Stimulated activated CD4-positive, alpha-beta T cell treated with anti-CD3 and anti-CD28 coated beads, TNF-alpha, amount 100 ng/mL, for 24 hours (primary cell): ENCODE measurements at places on chromosomes 6 and 20.
A peak's percentile ranks its signal among the peaks of the same experiment; 100 is the strongest.

- DNase-seq: peak; percentile 73
These were observed 21.5 kb downstream of the OR2B2 start for GRCh38 chr6:27890445-27891319.

DNA sequence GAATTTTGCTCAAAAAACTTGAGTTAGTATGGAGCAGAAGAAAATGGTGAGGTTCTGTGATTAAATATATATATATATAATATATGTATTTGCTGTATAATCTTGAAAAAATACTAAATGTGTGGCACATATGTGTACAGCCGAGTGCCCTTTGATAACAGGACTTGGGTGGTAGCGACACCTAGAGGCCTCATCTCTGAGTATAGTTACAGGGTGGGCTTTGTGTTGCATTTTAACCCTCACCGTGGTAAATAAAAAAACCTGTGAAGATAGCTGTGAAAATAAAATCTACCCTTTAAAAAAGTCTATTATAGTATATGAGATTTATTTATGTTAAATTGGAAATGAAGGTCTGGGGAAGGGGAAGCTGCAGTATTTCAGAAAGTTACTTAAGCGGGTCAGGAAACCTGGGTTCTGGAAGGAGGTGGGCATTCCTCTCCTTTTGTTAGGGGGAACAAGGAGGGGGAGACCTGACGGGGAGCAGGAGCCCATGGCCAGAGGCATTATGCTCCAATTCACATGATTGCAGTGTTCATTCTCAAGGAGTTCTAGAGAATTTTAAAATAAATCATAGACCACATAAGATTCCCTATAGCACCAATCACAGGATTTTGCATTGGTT is 82.7 kb downstream of the SH3BGRL2 start:
- peak; percentile 14 for DNase-seq

DNA sequence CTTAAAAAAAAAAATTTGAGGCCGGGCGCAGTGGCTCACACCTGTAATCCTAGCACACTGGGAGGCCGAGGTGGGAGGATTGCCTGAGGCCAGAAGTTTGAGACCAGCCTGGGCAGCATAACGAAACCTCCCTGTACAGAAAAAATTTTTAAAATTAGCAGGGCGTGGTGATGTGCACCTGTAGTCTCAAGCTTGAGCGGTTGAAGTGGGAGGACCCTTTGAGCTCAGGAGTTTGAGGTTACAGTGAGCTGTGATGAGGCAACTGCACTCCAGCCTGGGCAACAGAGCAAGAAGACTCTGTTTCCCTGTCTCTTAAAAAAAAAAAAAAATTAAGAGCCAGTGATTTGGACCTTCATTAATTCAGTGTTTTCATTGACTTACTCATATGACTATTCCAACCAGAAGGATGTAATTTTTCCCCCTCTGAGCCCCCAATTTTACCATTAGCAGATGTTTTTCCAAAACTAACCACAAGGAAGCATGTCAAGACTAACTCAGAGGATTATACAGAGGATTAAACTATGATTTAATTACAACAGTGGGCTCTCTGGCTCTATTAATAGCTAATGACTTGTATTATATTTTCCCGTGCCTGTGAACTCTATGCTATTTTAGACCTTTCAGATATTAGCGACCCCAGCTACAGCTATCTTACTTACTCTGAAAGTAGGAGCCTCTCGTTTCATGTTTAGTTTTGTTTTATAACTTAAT is 75.1 kb downstream of the ARID1B start:
- no peak for DNase-seq

DNA sequence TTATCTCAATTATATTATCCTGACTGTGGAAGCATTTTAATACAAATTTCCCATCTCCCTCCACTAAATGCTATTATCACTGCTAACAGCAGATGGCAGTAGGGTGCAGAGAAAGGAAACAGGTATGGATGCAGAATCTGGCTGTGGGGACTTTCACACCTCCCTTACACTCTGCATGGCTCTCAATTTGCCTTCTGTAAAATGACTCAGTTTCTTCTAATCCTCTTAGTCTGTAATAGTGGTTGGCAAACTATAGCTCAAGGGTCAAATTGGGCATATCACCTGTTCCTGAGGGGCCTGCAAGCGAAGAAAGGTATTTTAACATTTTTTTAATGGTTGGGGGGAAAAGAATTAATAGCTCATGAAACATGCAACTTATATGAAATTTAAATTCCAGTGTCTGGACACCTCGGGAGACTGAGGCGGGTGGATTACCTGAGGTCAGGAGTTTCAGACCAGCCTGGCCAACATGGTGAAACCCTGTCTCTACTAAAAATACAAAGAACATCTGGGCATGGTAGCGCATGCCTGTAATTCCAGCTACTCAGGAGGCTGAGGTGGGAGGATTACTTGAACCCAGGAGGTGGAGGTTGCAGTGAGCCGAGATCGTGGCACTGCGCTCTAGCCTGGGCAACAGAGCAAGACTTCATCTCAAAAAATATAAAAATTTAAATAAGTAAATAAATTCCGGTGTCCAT is 83.5 kb downstream of the ZMYND8 start:
- DNase-seq: peak; percentile 16

- no peak for DNase-seq
These were observed 116.9 kb downstream of the SLX4IP start for GRCh38 chr20:10551732-10552724.

DNA sequence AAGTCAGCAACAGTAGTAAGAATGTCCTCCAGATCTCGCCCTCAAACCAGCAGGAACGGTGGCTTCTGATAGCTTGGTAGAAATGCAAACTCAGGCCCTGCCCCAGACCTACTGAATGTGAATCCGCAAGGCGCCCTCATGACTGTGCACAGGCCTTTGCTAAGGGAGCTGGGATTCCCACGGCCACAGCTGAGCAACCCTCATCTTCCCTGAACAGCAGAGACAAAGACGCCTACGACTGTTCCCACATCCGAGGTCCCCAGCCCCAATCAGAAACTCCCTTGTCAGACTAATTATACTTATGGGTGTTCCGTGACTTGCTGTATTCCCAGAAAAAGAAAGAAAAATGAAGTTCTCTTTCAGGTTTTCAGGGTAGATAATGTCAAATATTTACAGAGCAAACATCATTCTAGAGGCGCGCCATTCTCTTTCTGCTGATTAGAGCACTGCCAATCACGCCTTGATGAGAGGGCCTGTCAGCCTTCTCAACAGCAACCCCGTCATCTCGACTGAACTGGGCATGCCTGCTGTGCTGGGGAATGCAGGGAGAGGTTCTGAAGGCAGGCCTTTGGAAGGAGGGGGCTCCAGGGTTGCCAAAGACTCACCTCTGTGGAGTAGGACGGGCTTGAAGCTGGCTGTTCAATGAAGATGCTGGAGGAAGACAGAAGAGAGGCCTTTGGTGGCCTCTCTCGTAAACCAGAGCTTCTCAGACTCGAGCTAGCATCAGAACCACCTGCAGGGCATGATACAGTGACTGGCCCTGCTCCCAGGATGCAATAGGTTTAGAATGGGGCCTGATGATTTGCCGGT is 79.9 kb downstream of the ZNF217 start:
- DNase-seq: no peak

DNA sequence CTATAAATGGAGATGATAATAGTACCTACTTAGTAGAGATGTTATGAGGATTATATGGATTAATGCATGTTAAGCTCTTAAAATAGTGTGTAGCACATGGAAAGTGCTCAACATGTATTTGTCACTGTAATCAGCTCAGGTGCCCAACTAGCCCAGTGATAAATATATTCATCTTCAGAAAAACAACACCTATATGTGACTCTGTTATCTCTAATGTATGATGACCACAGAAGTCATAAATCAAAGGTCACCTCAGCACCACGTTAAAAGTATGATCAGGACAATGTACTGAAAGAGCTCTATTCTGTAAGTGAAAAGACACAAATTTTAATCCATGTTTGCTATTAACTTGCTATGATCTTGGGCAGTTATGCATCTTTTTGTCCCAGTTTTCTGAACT is 36.8 kb upstream of the TENT5A start:
- DNase-seq: no peak

- no peak for DNase-seq
These were observed 753.3 kb upstream of the MARCKS start for GRCh38 chr6:113103634-113104361.

- peak; percentile 23 for DNase-seq
These were observed 61.9 kb downstream of the GPR6 start for GRCh38 chr6:110039981-110040383.

GRCh38 chr6:20365456-20365855 is 36.2 kb upstream of the E2F3 start:
- no peak for DNase-seq

- DNase-seq: no peak
These were observed 477 bp upstream of the ITPA start for GRCh38 chr20:3208786-3209256.

DNA sequence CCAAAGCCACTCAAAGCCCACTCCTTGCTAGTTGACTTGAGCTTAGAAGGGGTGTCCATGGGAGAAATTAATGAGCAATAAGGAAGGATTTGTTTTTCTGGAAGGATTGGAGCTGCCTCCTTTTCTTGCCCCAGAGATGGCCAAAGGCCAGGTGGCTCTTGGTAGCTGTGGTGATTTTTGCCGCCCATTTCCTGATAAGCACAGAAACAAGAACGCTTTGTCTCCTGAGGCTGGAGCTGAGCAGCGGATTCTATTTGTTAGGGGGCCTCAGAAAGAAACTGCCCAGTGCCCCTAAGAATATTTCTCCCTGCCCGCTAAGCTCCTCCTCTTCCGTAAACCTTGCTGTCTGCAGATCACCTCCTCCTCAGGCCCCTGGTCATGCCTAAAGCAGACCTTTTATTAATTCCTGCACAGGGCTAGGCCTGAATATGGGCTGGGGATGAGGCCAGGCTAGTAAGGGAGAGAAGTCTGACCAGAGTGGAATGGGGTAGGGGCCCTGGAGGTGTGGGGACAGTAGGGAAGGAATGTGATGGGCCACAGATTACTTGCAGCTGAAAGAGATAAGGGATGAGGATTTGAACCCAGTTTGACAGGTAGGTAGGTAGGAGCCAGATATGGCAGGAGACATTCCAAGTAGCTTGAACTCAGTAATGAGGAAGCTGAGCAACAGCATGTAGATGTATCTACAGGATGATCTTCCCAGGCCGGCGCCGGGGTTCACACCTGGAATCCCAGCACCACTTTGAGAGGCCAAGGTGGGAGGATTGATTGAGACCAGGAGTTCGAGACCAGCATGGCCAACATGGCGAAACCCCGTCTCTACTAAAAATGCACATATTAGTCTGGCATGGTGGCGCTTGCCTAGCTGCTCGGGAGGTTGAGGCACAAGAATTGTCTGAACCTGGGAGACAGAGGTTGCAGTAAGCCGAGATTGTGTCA is 71.2 kb upstream of the NAA20 start:
- no peak for DNase-seq

- no peak for DNase-seq
These were observed 47.3 kb downstream of the LY86 start for GRCh38 chr6:6635869-6636268.
